ENCODE measurements at places on chromosomes 4 and X. TPM values are rescaled to one million over a fixed set of nuclear protein-coding genes. Genes with fewer than 3 reads are reported as not detected.

DNA sequence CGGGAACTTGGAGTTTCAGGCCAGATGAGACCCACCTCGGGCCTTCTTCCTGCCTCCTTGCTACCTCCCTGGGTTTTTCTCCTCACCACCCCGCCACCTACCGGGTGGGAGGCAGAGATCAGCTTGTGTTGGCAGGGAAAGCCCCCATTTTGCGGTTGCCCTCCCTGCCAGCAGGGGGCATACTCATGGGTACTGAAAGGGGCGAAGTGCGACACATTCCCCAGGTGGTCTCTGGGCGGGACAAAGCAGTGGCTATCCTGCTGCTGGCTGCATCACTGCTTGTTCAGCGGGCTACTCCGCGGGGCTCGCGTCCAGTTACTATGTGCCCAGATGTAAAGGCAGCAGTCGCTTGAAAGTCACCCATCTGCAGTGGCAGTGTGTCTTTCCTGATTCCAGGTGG is 330.3 kb downstream of the PDHA2 start:
- peaks cover 8% of the 10 kb centered on the region for H3K4me1 ChIP-seq
- no peaks in the 10 kb centered on the region for H3K27me3 ChIP-seq
- no peak overlapping the region for H3K27ac ChIP-seq
- H3K4me3 ChIP-seq = no peak overlapping the region
- H3K36me3 ChIP-seq = no peaks in the 10 kb centered on the region

USP51 gene
- total RNA-seq = 1.1 TPM

DNA sequence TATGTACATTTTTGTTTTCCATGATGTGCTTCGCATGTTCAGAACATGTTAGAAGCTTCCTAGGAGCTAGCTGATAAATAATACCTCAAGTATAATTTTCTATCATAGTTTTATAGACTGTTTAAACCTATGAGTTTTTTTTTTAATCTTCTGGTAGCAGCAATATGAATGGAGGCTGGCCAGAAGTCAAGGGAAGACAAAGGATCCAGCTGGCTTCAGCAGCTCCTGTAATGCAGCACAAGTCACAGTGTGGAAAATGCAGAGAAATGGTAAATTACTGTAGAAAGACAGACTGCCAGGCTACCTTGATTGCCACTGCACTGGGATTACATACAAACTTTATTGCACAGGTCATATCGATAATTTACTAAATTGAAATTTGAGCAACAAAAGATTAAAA is 537.9 kb downstream of the IQCM start:
- DNase-seq = no peak
- H3K36me3 ChIP-seq = no peaks in the 10 kb centered on the region
- no peaks in the 10 kb centered on the region for H3K27me3 ChIP-seq
- H3K4me1 ChIP-seq = no peaks in the 10 kb centered on the region

- no peaks in the 10 kb centered on the region for H3K36me3 ChIP-seq
- no peaks in the 10 kb centered on the region for H3K4me1 ChIP-seq
- no peak for DNase-seq
- H3K27ac ChIP-seq = no peak overlapping the region
- H3K4me3 ChIP-seq = no peak overlapping the region
- H3K27me3 ChIP-seq = no peaks in the 10 kb centered on the region
Observed at GRCh38 chr4:43112139-43112538, 219.6 kb downstream of the GRXCR1 start.

GRCh38 chr4:183337349-183337748 is 15.1 kb upstream of the CLDN24 start:
- no peak for DNase-seq
- no peaks in the 10 kb centered on the region for H3K27me3 ChIP-seq
- peaks cover 25% of the 10 kb centered on the region for H3K4me1 ChIP-seq
- H3K36me3 ChIP-seq = peaks cover 3% of the 10 kb centered on the region

SPIN2A gene
- 2.3 TPM for total RNA-seq

GRCh38 chr4:107318078-107318477 is 282.0 kb upstream of the DKK2 start:
- peaks cover 20% of the 10 kb centered on the region for H3K4me1 ChIP-seq
- H3K27me3 ChIP-seq = no peaks in the 10 kb centered on the region
- no peak for DNase-seq
- no peaks in the 10 kb centered on the region for H3K36me3 ChIP-seq
- H3K4me3 ChIP-seq = no peak overlapping the region

CLDN22 gene
- not detected for total RNA-seq

ADH7 gene
- not detected for total RNA-seq

P2RY8 gene
- total RNA-seq = not detected

ATOH1 gene
- total RNA-seq = not detected

GRCh38 chr4:98557194-98557892 is 101.1 kb downstream of the TSPAN5 start:
- H3K36me3 ChIP-seq = no peaks in the 10 kb centered on the region
- no peak for DNase-seq
- no peak overlapping the region for H3K4me3 ChIP-seq
- peaks cover 61% of the 10 kb centered on the region for H3K4me1 ChIP-seq

DNA sequence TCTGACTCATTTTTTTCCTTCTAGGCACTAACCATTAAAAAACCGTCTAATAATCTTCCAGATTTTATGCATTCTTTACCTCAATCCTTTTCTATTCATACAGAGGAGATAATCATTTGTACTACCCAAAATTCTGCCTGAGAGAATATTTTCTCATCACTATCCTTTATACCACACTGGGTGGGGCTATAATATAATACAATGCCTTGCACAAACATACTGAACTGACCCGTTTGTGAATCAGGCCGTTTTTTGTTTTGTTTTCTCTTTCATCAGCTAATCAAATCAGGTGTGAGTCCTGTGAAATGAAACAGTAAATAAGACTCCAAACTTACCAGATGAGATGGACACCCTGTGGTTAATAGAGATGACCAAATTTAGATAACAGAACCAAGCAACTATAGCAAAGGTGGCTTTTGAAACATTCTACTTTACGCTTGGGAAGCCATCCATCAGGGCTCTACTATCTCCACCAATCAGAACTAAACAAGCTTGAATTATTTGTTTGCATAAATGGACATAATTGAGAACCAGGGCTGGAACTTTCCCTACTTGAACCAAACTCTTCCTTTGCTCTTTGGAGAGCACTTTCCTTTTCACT is 573.0 kb downstream of the GABRG1 start:
- no peaks in the 10 kb centered on the region for H3K4me1 ChIP-seq
- no peak overlapping the region for H3K4me3 ChIP-seq
- no peak overlapping the region for H3K27ac ChIP-seq
- H3K36me3 ChIP-seq = no peaks in the 10 kb centered on the region
- H3K27me3 ChIP-seq = no peaks in the 10 kb centered on the region
- no peak for DNase-seq

DNA sequence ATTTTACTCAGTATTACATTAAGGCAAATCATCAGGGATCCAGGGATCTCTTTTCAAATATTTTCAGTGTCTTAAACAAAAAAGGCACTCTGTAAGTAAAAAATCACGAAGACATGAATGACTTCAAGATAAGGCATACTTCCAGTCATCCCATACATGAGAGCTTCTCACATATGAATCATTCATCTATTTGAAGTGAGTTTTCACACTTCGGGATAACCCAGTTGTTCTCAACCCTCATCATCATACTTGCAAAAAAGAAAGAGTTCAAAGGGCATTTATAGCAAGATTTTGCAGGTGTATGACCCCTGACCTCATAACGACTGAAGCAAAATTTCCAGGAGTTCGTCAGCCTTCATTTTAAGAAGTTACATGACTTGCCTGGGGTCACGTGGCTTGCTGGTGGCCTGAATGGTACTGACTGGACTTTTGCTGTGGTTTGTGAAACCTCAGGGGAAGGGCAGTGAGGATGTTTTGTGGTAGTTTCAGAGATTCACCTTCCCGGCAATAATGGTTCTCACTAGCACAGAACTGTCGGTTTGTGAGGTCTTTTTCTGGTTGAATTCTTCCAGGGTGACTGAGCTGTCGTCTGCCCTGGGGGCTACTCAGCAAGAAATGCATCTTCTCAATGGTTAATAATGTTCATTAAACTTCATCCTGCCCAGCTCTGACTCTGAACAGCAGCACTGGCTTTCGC is 115.8 kb upstream of the SHISA3 start:
- no peak overlapping the region for H3K4me3 ChIP-seq
- DNase-seq = no peak
- H3K27me3 ChIP-seq = peaks cover 14% of the 10 kb centered on the region
- H3K27ac ChIP-seq = no peak overlapping the region
- no peaks in the 10 kb centered on the region for H3K36me3 ChIP-seq

LIMCH1 gene
- total RNA-seq = 9.8 TPM

GRCh38 chr4:189656641-189657040 is 284.0 kb upstream of the FRG1 start:
- H3K27me3 ChIP-seq = no peaks in the 10 kb centered on the region
- no peak for DNase-seq
- no peaks in the 10 kb centered on the region for H3K36me3 ChIP-seq
- H3K27ac ChIP-seq = no peak overlapping the region
- no peaks in the 10 kb centered on the region for H3K4me1 ChIP-seq
- no peak overlapping the region for H3K4me3 ChIP-seq

GRCh38 chr4:168293386-168293975 is 25.1 kb downstream of the DDX60 start:
- no peaks in the 10 kb centered on the region for H3K4me1 ChIP-seq
- H3K4me3 ChIP-seq = no peak overlapping the region

AIFM1 gene
- total RNA-seq = 29.2 TPM

DNA sequence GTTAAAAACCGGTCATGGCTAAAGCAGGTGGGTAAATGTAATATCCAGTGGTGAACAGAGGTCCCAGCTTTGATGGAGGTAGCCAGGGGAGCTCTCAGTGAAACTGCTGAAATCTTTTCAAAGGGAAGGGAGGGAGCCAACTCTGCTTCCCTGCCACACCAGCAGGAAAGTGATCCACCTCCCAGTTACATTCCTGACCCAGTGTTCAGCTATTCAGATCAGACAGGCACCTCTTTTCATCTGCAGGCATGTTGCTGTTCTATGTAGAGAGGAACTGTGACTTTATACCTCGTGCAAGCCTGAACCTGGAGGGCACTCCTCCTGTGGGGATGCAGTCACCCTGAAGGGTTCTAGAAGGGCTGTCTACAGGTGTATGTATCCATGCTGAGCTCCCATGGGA is 37.6 kb downstream of the DCLK2 start:
- H3K27me3 ChIP-seq = no peaks in the 10 kb centered on the region
- DNase-seq = no peak

SH3TC1 gene
- 1.4 TPM for total RNA-seq

GRCh38 chrX:54178100-54178940 is 4.7 kb downstream of the FAM120C start:
- peaks cover 52% of the 10 kb centered on the region for H3K4me1 ChIP-seq
- H3K4me3 ChIP-seq = peak overlapping the region; percentile 39
- no peak for DNase-seq
- H3K27ac ChIP-seq = peak overlapping the region; percentile 92
- H3K36me3 ChIP-seq = no peaks in the 10 kb centered on the region

- peaks cover 6% of the 10 kb centered on the region for H3K4me1 ChIP-seq
- H3K36me3 ChIP-seq = no peaks in the 10 kb centered on the region
- no peak for DNase-seq
Observed at GRCh38 chr4:55744369-55744768, 75.2 kb upstream of the EXOC1L start.

PNPLA4 gene
- 14.3 TPM for total RNA-seq

XK gene
- 0.07 TPM for total RNA-seq
